Stimulated activated CD4-positive, alpha-beta T cell treated with anti-CD3 and anti-CD28 coated beads, Interleukin-2, amount 100 ng/mL, for 4 hours (primary cell): ENCODE measurements at places on chromosomes 12 and 14.

- DNase-seq: no peak
Observed at GRCh38 chr12:104738331-104738730, 219.8 kb downstream of the SLC41A2 start.

DNA sequence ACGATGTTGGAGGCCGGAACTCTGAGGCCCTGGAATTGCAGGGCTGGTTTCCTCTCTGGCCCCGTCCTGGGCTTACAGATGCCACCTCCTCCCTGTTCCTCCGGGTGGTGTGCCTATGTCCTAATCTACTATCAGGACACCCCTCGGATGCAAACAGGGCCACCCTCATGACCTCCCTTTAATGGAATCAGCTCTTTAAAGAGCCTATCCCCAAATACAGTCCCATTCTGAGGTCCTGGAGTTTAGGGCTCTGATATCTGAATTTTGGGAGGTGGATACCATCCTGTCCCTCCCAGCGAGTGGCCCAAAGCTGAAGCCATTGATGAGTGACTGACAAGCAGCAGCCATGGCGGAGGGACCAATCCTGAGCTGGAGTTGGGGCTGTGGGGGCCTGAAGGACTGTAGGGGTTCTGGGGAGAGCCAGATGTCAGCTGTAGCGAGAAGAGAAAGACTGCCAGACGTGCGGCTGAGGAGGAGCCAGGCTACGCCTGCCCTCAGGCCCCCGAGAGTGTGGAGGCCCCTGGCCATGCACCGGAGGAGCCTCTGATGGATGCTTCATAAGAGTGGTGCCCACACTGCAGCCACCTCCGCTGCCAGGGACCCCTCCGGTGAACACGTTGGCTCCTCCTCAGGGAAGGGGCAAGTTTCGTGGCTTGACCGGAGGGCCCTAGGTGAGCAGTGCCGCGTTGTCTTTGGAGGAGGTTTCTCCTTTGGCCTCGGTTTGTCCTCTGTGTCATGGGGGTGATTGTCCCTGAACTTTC, 100.2 kb downstream of the KIF26A start:
- DNase-seq: no peak

DNA sequence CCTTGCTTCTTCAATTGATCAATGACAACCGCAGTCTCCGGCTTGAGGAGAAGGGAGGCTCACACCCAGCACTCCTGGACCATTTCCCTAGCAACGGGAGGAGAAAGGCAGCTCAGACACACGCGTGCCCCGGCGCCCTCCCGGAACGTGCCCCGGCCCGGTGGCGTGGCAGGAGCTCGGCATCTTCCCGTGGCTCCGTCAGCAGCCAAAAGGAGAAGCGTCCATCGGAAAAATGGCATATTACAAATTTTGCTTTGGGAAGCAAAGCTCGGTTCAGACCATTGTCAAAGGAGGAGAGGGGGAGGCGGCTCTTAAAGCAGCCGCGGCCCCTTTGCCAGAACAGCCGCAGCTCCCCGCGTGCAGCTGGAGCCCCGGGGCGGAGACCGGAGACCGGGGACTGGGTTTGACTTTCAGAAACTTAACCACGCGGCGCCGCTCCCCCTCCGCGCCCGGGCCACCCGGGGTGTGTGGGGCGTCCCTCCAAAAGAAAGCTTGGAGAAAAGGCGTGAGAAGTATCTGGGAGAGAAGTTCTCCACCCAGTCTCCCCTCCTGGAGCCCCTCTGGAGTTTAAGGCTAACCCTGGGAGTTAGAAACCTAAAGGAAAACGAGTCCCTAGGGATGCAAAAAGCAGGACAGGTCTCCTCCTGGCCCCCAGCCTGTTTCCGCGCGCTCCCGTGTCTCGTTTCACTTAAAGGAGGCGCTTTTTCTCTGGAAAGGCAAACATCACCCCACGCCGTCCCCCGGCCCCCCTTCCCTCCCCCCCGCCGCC, 545 bp downstream of the PPFIA2 start:
- DNase-seq: no peak

GRCh38 chr14:24908592-24909236, 141.2 kb downstream of the STXBP6 start:
- no peak for DNase-seq
